ENCODE measurements at places on chromosomes 7 and 10. TPM values are rescaled to one million over a fixed set of nuclear protein-coding genes. Genes with fewer than 3 reads are reported as not detected.

CPA4 gene
- 0.37 TPM for total RNA-seq

ARMC3 gene
- total RNA-seq, result not detected

SDHAF3 gene
- total RNA-seq, result 29.3 TPM

HGF gene
- total RNA-seq, result 1.2 TPM

CLIP2 gene
- 52.9 TPM for total RNA-seq

ANKRD1 gene
- not detected for total RNA-seq
